ENCODE measurements at places on chromosomes 2 and 18.

GRCh38 chr2:71082402-71083252, 14.2 kb downstream of the NAGK start:
- DNase-seq = no peak

- no peak for DNase-seq
Measured at GRCh38 chr2:239445771-239446524, 45.1 kb upstream of the HDAC4 start.

GRCh38 chr2:178404368-178404767, 46.6 kb downstream of the PRKRA start:
- no peak for DNase-seq

GRCh38 chr2:100075532-100075931, 66.9 kb downstream of the AFF3 start:
- DNase-seq = no peak

DNA sequence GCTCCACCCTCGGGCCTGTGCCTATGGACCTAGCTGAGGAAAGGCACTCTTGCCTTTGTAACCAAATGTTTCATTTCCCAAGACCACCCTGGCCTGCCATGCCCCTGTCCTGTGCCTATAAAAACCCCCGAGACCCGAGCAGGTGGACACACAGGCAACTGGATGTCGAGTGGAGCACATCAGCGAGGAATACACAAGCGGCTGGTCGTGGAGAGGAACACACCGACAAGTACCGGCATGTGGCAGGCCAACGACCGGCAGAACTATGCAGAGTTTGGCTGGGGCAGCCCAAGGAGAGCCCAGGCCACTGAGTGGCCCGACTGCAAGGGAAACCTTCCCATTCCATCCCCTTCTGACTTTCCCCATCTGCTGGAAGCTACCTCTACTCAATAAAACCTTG, 1963.8 kb upstream of the CELF4 start:
- DNase-seq = no peak

DNA sequence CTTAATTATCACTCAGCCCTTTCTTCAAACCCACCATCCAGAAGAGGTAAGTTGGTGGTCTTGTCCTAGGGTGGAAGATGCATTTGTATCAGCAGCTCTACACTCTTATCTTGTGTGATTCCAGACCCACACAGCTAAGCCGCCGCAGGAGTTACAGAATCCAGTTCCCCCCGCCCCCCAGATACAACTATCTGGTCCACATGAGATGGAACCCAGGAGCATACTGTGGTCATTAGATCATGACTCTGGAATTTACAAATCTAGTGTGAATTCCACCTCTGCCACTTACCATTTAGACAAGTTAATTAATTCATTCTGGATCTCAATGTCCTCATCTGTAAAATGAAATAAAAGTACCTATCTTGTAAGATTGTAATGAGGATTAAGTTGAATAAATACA, 486.4 kb downstream of the BCL11A start:
- DNase-seq = no peak

DNA sequence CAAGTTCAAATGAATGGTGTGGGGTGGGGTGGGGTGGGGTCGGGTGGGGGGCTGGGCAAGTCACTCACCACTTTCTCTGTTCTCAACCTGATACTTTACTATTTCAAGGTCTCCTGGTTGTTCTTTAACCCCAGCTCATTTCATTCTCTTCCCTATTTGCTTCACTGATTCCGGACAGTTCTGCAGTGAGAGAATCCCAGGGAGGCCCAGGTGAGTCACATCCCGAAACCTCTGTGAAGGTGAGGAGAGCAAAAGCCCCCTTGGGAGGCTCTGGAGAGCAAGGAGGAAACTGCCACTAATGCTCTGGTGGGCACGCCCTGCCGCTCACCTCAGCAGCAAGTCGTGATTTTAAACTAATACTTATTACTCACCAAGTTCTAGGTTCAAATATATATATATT, 8.9 kb downstream of the EDAR start:
- no peak for DNase-seq

- no peak for DNase-seq
Measured at GRCh38 chr2:52695731-52696130, 1071.9 kb upstream of the CHAC2 start.

DNA sequence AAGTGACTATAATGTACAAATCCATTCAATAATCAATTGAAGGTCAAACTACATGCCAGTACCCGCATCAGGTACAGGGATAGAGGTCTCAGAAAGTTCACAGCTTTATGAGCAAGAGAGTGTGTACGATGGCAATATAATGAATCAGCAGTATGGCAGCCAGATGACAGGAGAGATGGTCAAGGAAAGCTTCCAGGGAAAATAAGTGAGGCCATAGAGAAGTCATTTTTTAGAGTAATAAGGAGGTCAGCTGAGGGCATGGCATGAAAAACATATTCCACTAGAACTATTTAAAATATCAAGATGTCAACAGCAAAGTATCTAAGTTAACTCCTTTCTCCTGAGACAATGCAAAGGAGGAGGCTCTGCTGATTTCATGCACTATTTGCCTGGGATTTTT, 108.0 kb downstream of the SLC8A1 start:
- DNase-seq = no peak

DNA sequence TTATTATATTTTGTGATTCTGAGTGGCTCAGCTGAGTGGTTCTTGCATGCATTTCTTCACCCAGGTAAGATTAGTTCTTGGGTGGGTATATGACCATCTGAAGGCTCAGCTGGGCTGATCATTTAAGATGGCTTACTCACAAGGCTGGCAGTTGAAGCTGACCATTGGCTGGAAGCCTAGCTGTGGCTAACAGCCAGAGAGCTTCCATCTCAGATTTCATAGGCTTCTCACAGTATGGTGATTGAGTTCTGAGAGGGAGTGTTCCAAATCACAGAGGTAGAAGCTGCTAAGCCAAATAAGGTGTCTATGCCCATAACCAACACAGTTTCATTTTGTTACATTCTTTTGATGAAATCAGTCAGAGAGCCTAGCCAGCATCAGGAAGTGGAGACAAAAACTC, 117.4 kb upstream of the RPRM start:
- no peak for DNase-seq

GRCh38 chr2:134468776-134469175, 214.9 kb downstream of the MGAT5 start:
- no peak for DNase-seq

GRCh38 chr2:32172870-32173269, 7.2 kb downstream of the SLC30A6 start:
- no peak for DNase-seq

DNA sequence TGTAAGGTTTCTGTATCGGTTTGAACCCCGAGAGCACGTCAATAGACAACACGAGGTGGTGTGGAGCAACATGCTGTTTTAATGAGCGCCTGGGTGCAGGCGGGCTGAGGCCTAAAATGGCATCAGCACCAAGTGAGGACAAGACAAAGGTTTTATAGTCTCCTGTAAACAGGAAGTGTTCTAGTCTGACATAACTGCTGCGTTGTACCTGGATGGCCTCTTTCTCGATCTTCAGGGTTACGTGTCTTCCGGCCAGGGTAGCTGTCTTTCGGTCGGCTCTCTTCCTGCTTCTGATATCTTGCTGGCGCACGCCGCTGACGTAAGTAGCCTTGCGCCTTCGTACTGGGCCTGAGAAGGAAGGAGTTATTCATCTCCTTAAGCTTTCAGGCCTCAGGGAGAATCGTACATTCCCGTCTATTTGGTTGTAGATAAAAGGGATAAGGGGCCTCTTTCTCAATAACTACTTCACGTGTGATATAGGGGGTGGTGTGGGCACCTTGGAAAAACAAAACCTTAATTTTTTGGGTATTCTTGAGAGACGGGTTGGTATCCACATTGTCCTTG, 53.5 kb downstream of the KYNU start:
- no peak for DNase-seq

DNA sequence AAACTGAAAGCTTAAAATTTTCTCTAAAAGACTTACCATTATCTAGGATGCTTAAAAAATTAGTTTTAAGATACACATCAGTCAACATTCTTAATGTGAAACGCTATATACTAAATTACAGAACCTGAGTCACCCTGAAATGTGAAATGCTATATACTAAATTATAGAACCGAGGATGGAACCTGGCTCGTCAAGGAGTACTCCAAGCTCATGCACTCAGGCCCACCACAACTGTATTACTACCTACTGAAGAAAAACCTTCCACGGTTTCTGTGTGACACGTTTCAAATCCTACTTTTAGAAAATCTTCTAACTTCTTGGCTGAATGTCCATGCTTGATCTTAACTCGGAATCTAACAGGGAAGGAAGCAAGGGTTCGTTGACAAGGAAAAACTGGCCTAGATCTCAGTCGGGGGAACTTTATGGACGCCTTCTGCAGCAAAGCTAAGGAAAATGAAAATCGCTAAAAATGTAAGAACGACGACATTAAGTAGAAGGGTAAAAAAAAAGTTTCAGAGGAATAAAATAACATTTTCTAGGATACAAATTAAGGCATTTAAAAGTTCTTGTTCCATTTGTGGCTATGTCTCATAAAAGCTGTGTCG, 1.4 kb downstream of the PRKD3 start:
- DNase-seq = no peak

- DNase-seq = no peak
Measured at GRCh38 chr18:31880186-31880898, 62.6 kb downstream of the TRAPPC8 start.

DNA sequence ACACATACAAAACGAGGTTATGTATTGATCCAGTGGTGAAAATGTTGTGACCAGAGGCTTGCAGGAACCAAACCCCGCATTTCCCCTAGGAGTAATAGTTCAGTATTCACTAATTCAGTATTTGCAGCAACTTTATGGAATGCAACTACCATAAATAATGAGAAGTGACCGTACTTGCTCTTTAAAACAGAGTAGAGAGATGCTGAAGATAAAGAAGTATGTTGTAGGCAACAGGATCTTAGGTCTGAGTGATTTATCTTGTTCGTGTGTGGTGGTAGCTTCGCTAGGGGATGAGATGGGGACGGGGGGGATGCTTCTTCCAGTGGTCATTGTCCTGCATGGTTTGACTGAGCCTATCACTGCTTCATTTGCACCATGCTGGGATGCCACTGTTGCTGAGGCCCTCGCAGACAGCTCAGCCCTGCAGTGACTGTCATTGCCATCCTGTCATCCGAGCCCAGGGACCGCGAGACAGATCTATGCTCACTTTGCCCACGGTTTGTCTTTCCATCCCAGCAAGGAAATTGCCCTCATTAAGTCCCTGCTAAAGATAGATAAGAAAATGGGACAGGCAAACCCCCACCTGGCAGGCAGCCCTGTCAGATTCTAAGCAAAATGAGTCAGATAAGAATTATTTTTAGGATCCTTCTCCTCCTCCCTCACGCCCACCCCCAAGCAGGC, 181.3 kb downstream of the CTIF start:
- no peak for DNase-seq

DNA sequence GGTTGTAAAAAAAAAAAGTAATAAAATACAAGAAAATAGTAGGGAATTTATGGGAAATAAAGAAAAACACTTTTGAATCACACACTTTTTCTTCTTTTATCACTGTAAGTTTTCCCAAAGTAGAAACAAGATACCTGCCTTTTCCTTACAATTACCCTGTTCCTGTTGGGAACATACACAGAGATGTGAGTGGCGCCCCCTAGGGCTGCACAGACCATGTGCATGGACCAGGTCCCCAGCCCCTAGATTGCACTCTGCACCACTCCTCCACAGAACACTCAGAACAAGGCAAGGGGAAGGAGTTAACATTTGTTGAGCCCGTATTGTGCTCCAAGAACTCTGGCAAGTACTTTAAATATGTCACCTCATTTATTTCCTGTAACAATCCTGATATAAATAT, 118.7 kb upstream of the NRP2 start:
- DNase-seq = no peak

GRCh38 chr2:14015113-14015630, 617.3 kb upstream of the LRATD1 start:
- DNase-seq = no peak

- DNase-seq = no peak
Measured at GRCh38 chr2:106098081-106098480, 96.0 kb downstream of the UXS1 start.

- DNase-seq = no peak
Measured at GRCh38 chr18:66582211-66582610, 21.7 kb downstream of the CDH19 start.

All from heart right ventricle (tissue), 16 donors.